ENCODE measurements at places on chromosomes 3 and 15. TPM values are rescaled to one million over a fixed set of nuclear protein-coding genes. Genes with fewer than 3 reads are reported as not detected.

ALAS1 gene
- total RNA-seq, result 42.8 TPM

GRCh38 chr3:155736381-155736780, 8.5 kb downstream of the PLCH1 start:
- DNase-seq, result no peak

CCR8 gene
- total RNA-seq, result 0.19 TPM

EPB42 gene
- total RNA-seq, result not detected

PDZRN3 gene
- total RNA-seq, result 13.2 TPM

- no peak for DNase-seq
Measured at GRCh38 chr3:110779581-110779980, 292.0 kb upstream of the NECTIN3 start.

LRRC58 gene
- total RNA-seq, result 23.1 TPM

DNA sequence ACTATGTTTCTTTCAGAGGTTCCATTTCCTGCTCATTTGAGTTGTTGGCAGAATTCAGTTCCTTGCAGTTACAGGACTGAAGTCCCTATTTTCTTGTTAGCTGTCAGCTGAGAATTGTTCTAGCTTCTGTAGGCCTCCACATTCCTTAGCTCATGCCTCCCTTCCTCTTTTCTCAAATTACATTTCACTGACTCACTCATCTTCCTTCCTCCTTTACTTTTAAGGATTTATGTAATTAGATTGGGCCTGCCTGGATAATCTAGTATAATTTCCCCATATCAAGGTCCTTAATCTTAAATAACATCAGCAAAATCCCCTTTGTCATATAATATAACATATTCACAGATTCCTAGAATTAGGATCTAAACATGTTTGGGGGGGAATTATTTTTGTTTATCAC, 40.6 kb upstream of the RBMS3 start:
- no peak for DNase-seq

PCLAF gene
- 1.5 TPM for total RNA-seq

IGF2BP2 gene
- total RNA-seq, result 26.9 TPM

- DNase-seq, result no peak
Measured at GRCh38 chr3:83738202-83738601, 1220.6 kb upstream of the CADM2 start.

DNA sequence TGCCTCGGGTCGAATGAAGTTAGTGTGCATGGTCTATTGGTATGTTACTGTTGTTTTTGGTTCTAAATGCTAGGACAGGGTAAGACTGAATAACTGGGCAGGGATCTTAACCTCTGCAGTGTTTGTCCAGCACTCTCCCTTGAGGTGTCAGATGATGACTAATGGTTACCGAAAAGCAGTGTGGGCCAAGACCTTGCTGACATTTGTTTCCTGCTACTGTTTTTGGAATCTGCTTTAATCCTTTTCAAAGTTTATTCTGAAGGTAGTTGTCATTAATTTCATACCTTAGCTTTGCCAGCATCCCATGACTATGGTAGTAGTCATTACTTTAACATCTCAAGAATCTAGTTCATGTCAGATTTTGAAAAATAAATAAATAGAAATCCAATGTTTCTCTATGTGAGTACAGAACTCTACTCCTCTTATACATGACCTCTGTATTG, 117.0 kb downstream of the P3H2 start:
- no peak for DNase-seq

ST3GAL6 gene
- total RNA-seq, result 10.7 TPM

- peak; percentile 33 for DNase-seq
Measured at GRCh38 chr15:67358812-67359211, 104.2 kb downstream of the IQCH start.

DNA sequence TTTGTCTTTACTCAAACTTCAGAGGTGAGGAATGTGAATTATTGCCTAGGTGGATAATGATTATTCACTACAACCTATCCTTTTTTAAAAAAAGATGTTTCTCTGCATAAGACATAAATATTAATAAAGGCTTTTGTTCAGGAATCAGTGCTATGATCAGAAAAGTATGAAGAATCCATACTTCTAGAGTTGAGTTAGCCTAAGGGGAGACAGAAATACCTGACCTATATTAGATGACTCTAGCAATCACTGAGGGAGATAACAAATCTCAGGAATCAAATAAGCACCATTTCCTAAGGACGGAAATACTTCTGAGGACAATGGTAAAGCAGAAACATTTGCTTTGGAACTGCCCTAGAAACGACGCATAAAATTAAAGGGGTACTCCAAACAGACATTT, 763.8 kb downstream of the GBE1 start:
- DNase-seq, result no peak

ANKRD34C gene
- total RNA-seq, result not detected

- no peak for DNase-seq
Measured at GRCh38 chr3:46615050-46615775, 2.9 kb downstream of the FAM240A start.

DNA sequence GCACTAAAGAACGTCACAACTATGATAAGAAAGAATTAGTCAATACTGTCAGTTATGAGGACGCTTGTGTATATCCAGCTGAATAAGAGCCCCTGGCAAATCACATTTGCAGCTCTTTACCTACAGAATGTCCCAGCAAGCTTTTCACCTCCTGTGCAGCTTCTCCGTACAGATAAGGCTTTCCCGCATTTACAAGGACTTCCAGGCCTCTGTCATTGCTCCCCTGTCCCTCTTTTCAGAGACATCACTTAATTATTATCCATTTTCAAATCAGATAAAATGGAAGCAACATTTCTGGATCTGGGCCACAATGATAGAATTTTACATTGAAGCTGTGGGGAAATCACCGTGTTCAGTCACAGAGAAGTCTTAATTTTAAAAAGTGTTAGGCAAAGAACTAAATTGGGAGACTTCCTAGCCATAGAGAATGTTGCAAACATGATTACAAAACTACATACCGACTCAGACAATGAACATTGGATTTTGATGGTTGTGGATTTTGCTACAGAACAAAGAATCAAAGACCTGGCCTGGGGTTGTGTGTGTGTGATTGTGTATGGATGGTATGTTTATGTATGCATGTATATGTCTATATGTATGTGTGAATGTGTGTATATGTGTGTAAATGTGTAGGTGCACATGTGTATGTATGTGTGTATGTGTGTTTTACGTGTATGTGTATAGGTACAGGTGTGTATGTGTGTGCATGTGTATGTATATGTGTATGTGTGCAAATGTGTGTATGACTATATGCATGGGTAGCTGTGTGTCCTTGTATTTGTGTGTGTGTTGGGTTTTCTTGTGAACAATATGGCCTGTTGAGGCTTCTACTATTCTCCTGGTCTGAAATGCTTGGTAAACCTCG, 41.5 kb downstream of the MGLL start:
- no peak for DNase-seq

DNA sequence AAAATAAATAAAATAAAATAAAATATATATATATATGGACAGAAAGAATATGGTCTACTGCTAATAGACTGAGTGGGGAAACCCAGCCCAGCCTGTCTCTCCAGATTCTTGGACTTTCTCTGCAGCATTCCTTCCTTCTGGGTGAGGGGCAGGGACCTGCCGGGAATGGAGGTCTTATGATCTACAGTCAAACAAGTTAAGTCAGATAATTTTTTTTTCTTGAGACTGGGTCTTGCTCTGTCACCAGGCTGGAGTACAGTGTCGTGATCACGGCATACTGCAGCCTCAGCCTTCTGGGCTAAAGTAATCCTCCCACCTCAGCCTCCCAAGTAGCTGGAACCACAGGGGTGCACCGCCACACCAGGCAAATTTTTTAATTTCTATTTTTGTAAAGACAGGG, 33.5 kb upstream of the ZNF774 start:
- DNase-seq, result no peak

DNA sequence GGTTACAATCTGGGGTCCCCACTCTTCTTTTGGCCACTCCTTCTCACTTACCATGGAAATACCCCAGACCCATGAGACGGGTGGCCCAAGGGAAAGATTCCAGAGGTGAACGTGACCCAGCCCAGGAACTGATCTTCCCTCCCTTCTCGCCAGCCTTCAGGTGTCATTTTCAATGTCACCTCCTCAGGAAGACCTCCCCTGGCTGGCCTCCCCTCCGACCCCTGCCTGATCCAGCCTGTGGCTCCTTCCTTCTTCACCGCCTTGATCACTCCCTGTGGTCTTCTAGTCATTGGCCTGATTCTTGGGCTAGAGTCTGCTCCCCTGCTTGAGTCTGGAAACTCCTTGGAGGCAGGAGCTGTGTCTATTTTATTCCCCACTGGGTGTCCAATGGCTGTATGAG, 146.1 kb downstream of the SMAD6 start:
- peak; percentile 20 for DNase-seq

DNA sequence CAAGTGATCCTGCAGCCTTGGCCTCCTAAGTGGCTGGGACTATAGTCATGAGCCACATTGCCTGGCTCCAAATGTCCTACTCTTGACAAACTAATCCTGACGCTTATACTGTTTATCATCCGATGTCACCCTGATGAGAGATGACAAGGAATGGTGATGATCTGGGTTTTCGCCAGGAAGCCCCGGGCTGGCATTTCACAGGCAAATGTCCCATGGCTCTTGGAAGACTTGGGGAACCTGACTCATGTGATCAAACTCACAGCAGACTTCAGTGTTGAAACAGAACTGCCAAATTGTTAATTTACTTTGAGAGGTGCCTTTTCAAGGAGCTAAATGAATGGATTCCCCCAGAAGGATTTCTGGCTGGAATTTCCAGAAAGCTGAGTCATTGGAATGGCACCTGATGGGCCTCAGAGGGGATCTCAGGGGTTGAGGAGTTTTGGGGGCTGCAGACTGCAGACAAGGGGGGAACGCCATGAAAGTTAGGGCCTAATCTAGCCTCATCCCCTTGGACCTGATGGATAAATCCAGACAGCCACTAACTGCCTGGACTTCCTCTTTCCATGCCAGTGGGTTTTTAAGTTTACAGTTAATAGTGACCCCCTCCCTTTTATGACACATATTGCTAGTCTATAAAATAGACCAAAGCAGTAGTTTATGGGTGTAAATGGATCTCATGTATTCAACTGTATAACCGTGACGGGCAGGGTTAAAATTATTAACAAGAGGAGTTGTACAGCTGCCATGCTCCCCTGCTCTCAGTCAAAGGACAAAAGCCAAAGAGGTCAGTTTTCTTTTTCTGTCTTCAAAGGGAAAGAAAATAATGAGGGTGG, 146.6 kb downstream of the CHSY1 start:
- DNase-seq, result no peak

CASR gene
- total RNA-seq, result 72.8 TPM

SPATA12 gene
- total RNA-seq, result not detected

Data from kidney (tissue), 22 donors.